ENCODE measurements at places on chromosomes 1 and 21. TPM values are rescaled to one million over a fixed set of nuclear protein-coding genes. Genes with fewer than 3 reads are reported as not detected.

SDE2 gene
- total RNA-seq: 27.1 TPM

OR2M2 gene
- not detected for total RNA-seq

CASZ1 gene
- 6.9 TPM for total RNA-seq

HMGCL gene
- total RNA-seq: 20.4 TPM

CD2 gene
- total RNA-seq: 501 TPM

DNA sequence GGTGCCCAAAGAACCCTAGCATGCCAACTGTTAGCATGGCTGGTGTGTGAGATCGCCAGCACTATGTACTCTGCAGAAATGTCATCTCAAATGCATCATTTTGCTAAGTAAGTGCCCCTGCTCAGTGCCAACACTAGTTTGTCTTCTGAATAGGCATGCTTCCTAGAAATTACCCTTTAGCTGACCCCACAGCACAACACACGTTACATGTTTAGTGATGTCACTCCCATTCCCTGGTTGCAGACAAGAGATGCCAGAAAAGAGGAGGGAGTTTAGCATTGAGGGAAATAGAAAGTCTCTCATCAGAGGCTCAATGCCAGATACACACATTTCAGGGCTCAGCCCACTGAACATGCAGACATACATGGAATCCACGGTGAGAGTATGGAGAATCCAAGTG is 9.3 kb upstream of the ST6GALNAC3 start:
- no peaks in the 10 kb centered on the region for H3K4me1 ChIP-seq
- peaks cover 13% of the 10 kb centered on the region for H3K27me3 ChIP-seq
- no peak overlapping the region for H3K27ac ChIP-seq
- no peaks in the 10 kb centered on the region for H3K36me3 ChIP-seq
- no peak for DNase-seq

DNA sequence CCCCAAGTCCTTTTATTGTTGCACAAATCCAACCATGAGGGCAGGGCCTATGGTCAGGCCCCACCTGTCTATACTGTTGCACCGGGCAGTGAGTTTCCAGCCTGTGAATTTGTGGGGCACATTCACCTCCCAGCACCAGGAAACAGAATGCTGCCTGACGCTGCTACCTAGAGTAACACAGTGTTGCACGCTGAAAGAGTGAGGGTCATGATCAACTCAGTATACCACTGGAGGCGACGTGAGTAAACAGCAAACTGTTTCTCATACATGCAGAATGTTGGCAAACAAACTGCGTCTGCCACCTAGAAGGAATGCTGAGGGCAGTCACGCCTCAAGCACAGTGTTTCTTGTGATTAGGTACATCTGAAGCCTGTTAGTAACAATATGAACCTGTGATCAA is 13.4 kb upstream of the LRRC47 start:
- DNase-seq: no peak
- no peaks in the 10 kb centered on the region for H3K27me3 ChIP-seq
- no peaks in the 10 kb centered on the region for H3K4me1 ChIP-seq
- H3K4me3 ChIP-seq: no peak overlapping the region

- H3K4me1 ChIP-seq: peaks cover 25% of the 10 kb centered on the region
- peak; percentile 23 for DNase-seq
- H3K27me3 ChIP-seq: peaks cover 2% of the 10 kb centered on the region
- H3K4me3 ChIP-seq: no peak overlapping the region
Measured at GRCh38 chr1:111520053-111520452, 16.6 kb upstream of the ADORA3 start.

DNA sequence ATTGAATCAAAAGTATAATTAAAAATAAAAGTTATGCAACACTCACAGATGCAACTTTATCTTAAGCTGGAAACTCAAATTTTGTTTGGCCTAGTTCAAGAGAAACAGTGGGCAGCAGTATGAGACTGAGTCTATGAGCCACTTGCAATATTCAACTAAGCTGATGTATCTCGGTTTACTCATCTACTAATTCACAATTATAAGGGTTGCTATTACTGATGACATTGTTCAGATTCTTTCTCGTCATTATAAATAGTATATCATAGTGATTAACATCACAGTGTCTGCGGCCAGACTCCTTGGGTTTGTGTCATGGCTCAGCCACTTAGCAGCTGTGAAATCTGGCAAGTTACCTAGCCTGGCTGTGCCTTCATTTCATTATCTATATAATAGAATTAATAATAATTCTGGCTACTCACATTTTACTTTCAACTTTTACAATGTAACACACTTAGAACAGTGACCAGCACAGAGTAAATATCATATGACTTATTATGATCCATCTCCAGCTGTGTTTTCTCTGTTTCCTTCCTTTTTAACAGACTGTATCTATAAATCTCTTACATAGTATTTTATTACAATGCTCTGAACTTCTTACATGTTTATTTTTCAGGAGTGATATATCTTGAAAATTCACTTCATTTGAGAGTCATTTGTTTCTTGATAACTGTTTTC is 194.3 kb upstream of the RGS18 start:
- H3K4me1 ChIP-seq: no peaks in the 10 kb centered on the region
- no peak overlapping the region for H3K27ac ChIP-seq
- no peaks in the 10 kb centered on the region for H3K36me3 ChIP-seq
- DNase-seq: no peak

GRCh38 chr1:107491582-107491981 is 350.7 kb downstream of the NTNG1 start:
- no peaks in the 10 kb centered on the region for H3K4me1 ChIP-seq
- H3K27ac ChIP-seq: no peak overlapping the region
- no peak overlapping the region for H3K4me3 ChIP-seq
- no peak for DNase-seq

DNA sequence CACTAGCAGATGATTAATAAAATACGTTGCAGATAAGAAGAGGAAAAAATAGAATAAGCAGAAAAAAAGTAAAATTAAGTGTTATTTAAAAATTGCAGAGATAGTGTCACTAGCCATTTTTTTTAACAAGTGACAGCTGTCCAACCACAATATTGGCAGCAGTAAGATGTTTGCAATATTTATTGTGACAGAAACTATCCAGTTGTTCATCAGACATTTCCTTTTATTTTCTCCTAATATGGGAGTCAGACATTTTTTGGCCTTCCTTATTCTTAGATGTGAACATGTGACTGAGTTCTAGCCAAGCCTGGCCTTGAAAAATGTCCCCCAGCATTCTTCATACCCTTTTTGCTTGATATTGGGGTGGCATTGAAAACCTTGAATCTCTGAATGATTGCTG is 3.4 kb upstream of the SPAG17 start:
- peaks cover 2% of the 10 kb centered on the region for H3K4me1 ChIP-seq
- no peak for DNase-seq

DNA sequence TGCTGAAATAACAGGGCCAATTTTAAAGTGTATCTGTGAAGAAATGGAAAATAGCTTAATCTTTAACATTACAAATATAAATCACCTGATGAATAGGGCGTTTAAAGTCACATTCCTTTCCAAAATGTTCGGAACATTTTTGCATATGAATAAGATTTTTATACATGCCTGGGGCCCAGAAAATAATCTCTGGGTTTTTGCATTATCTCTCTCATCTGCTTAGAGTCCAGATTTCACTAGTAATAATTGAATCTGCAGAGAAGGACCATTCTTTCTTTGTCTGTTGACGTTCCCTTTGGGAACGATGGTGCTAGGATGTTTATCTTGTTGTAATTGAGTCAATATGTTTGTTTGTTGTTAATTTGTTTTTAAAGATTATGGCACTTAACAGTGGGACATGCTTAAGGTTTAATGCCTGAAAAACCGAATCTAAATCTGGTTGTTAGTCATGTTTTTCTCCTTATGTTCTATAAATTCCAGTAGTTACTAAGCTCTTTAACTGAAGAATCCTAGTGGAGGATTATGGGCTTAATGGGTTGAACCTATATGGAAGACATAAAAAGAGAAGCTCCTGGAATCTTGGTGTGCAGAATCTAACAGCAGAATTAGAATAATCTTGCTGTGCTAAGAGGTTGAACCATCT is 140.6 kb downstream of the VPS13D start:
- H3K27ac ChIP-seq: no peak overlapping the region
- DNase-seq: no peak
- peaks cover 42% of the 10 kb centered on the region for H3K36me3 ChIP-seq

- no peak for DNase-seq
- no peak overlapping the region for H3K4me3 ChIP-seq
- no peak overlapping the region for H3K27ac ChIP-seq
- H3K4me1 ChIP-seq: peaks cover 33% of the 10 kb centered on the region
Measured at GRCh38 chr1:155531624-155532023, 31.0 kb downstream of the ASH1L start.

DNA sequence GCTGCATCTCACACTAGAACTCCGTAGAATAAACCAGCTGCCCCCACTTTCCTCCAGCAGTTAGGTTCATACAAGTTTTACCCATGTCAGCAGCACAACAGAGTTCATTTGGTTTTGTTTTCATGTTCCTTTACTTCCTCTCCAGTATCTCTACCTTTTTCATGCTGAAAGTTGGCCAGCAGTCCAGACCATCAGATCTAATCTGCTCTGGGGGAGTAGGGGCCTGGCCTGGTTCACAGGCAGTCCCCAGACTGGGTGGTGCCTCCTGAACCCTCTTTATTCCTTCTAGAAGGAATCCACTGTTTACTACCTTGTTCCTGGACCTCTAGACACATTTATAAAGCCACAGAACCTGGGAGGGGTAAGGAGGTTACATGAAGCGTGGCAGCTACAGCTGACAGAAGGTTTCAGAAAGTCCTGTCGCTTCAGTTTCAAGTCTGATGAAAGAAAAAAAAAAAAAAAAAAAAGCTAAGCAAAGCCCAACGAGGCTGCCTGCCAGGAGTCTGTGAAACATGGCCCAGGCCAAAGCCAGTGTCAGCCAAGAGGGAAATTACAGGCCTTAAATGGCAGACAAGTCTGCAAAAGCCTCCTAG is 184.6 kb upstream of the JUN start:
- peak overlapping the region; percentile 61 for H3K4me3 ChIP-seq
- H3K27ac ChIP-seq: peak overlapping the region; percentile 98
- peak; percentile 85 for DNase-seq
- H3K27me3 ChIP-seq: no peaks in the 10 kb centered on the region
- H3K36me3 ChIP-seq: no peaks in the 10 kb centered on the region

GRCh38 chr1:85397490-85398032 is 67.4 kb downstream of the DDAH1 start:
- H3K4me3 ChIP-seq: no peak overlapping the region
- H3K27me3 ChIP-seq: peaks cover 2% of the 10 kb centered on the region
- no peak overlapping the region for H3K27ac ChIP-seq
- no peak for DNase-seq
- H3K36me3 ChIP-seq: no peaks in the 10 kb centered on the region
- no peaks in the 10 kb centered on the region for H3K4me1 ChIP-seq

DNA sequence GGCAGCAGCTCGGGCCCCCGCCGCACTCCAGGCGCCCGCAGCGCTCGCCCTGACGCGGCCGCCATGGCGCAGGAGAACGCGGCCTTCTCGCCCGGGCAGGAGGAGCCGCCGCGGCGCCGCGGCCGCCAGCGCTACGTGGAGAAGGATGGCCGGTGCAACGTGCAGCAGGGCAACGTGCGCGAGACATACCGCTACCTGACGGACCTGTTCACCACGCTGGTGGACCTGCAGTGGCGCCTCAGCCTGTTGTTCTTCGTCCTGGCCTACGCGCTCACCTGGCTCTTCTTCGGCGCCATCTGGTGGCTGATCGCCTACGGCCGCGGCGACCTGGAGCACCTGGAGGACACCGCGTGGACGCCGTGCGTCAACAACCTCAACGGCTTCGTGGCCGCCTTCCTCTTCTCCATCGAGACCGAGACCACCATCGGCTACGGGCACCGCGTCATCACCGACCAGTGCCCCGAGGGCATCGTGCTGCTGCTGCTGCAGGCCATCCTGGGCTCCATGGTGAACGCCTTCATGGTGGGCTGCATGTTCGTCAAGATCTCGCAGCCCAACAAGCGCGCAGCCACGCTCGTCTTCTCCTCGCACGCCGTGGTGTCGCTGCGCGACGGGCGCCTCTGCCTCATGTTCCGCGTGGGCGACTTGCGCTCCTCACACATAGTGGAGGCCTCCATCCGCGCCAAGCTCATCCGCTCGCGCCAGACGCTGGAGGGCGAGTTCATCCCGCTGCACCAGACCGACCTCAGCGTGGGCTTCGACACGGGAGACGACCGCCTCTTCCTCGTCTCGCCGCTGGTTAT is 2.8 kb downstream of the KCNJ9 start:
- H3K36me3 ChIP-seq: peaks cover 7% of the 10 kb centered on the region
- H3K27me3 ChIP-seq: peaks cover 34% of the 10 kb centered on the region
- H3K27ac ChIP-seq: no peak overlapping the region

DNA sequence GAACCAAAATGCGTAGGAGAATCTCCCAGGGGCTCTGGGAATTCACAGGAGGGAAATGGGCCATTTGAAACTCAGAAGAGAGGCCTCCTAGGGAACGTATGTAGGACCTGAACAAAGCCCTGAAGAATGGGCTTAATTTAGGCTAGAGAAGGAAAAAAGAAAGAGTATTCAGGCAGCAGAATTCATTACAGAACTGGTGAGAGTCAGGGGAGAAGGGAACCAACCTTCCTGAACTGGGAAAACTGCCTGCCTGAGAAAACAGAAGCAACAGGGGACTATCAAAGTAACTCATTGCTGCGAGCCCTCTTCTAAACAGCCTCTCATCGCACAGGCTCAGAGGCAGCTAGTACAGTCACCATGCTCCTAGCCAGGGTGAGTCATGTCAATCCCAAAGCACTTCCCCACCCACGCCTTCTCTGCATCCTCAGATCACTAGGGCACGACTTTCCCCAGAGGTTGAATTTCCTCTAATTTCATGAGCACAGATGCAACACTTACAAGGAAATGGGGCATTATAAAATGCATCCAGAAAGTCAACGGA is 98.1 kb downstream of the ADSS2 start:
- peaks cover 24% of the 10 kb centered on the region for H3K4me1 ChIP-seq
- H3K27ac ChIP-seq: peak overlapping the region; percentile 73
- DNase-seq: peak; percentile 70
- no peak overlapping the region for H3K4me3 ChIP-seq
- H3K27me3 ChIP-seq: no peaks in the 10 kb centered on the region
- H3K36me3 ChIP-seq: no peaks in the 10 kb centered on the region

- no peak for DNase-seq
- H3K4me3 ChIP-seq: no peak overlapping the region
- H3K27ac ChIP-seq: no peak overlapping the region
Measured at GRCh38 chr1:23383577-23384311, 14.1 kb upstream of the ZNF436 start.

- no peak overlapping the region for H3K4me3 ChIP-seq
- H3K36me3 ChIP-seq: peaks cover 49% of the 10 kb centered on the region
- H3K4me1 ChIP-seq: no peaks in the 10 kb centered on the region
Measured at GRCh38 chr1:111241797-111242196, 14.3 kb downstream of the CHI3L2 start.

- H3K36me3 ChIP-seq: no peaks in the 10 kb centered on the region
- DNase-seq: no peak
- H3K27me3 ChIP-seq: no peaks in the 10 kb centered on the region
- no peaks in the 10 kb centered on the region for H3K4me1 ChIP-seq
- no peak overlapping the region for H3K27ac ChIP-seq
- no peak overlapping the region for H3K4me3 ChIP-seq
Measured at GRCh38 chr21:24840287-24840686, 767.0 kb downstream of the MRPL39 start.

- no peaks in the 10 kb centered on the region for H3K27me3 ChIP-seq
- no peak overlapping the region for H3K27ac ChIP-seq
- no peaks in the 10 kb centered on the region for H3K36me3 ChIP-seq
- H3K4me3 ChIP-seq: no peak overlapping the region
Measured at GRCh38 chr1:240586006-240586405, 25.9 kb downstream of the GREM2 start.

- H3K27ac ChIP-seq: no peak overlapping the region
- no peak for DNase-seq
- peaks cover 16% of the 10 kb centered on the region for H3K27me3 ChIP-seq
- no peak overlapping the region for H3K4me3 ChIP-seq
- H3K4me1 ChIP-seq: peaks cover 9% of the 10 kb centered on the region
- no peaks in the 10 kb centered on the region for H3K36me3 ChIP-seq
Measured at GRCh38 chr1:94734963-94735901, 84.9 kb upstream of the SLC44A3 start.
